ENCODE measurements at places on chromosomes 5 and 9. TPM values are rescaled to one million over a fixed set of nuclear protein-coding genes. Genes with fewer than 3 reads are reported as not detected.

- DNase-seq = no peak
These were observed 20.2 kb downstream of the TEK start for GRCh38 chr9:27129221-27129620.

DNA sequence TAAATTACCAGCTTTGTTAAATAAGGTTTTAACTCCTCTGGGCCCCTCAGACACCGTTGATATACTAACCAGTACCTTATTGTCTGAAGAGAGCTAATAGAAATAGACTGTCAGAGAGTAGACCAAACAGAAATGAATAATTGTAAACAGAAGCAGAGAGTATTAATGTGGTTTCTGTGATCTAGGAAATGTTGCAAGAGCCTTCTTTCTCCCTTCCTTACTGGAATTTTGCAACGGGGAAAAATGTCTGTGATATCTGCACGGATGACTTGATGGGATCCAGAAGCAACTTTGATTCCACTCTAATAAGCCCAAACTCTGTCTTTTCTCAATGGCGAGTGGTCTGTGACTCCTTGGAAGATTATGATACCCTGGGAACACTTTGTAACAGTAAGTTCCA lies 5.1 kb downstream of the TYRP1 start:
- no peak for DNase-seq

DNA sequence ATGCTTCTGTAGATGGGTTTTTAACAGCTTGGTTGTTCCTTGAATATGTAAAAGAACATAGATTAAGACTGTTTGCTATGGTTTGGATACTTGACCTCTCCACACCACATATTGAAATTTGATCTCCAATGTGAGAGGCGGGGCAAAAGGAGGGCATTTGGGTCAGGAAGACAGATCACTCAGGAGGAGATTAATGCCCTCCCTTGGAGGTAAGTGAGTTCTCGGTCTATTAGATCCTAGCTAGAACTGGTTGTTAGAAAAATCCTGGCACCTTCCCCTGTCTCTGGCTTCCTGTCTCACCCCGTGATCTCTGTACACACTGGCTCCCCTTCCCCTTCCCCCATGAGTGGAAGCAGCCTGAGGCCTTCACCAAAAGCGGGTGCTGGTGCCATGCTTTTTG lies 281.1 kb upstream of the ANKRD55 start:
- DNase-seq = peak; percentile 10

- no peak for DNase-seq
These were observed 76.8 kb downstream of the SPEF2 start for GRCh38 chr5:35694481-35694880.

GRCh38 chr5:56480078-56480704 lies 247.1 kb upstream of the ANKRD55 start:
- no peak for DNase-seq

GRCh38 chr9:138020795-138021182 lies 143.2 kb downstream of the CACNA1B start:
- DNase-seq = no peak

DNA sequence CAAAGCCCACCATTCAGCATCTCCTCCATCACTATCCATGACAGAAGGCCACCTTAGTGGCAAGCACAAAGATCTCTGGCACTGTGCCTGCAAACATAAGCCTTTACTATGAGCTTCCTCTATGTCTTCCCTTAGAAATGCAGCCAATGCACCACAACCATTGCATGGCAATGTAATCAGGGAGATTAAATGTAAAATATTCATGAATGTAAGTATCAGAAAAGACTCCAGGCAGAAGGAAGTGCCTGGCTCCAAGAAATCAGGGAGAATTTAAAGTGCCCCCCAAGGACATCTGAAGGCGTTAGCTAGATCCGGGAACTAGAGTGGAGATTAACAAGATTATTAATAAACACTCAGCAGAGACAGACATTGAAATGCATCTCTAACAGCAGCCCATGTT lies 32.5 kb upstream of the MYORG start:
- DNase-seq = no peak

- DNase-seq = no peak
These were observed 22.4 kb upstream of the TNFAIP8 start for GRCh38 chr5:119333421-119333851.

DNA sequence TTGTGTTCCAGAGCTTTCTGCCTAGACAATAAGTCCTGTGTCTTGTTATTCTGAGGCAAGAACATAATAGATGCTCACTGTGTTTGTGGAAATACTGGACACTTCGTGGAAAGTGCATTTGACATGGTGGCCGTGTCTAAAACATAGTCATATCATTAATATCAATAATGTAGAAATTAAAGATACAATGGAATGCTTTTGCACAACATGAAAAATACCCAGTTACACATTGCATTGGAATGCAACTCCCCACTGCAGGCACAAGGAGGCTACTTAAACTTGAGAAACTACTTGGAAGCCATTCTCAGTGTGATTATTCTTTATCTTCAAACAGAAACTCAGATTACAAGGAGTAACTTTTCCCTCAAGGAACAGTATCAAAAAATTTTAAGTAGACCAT lies 145.3 kb upstream of the ZNF462 start:
- DNase-seq = peak; percentile 58

DNA sequence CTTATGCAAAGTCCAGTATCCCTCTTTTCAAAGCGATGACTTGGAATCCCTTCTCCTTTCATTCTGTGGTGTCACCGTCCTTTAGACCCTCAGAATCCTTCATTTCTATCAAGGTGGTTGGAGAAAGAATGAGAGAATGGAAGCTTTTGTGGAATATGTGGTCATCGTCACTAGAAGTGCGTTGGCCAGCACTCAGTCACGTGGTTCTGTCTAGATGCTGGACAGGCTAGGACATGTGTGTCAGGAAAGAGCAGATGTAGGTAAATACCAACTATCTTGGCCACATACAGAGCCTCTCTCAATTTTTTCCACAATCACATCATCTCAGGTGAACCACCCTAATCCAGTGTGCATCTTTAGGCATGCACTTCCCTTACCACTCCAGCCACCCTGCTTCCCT lies 206.0 kb downstream of the ARRDC3 start:
- no peak for DNase-seq

DNA sequence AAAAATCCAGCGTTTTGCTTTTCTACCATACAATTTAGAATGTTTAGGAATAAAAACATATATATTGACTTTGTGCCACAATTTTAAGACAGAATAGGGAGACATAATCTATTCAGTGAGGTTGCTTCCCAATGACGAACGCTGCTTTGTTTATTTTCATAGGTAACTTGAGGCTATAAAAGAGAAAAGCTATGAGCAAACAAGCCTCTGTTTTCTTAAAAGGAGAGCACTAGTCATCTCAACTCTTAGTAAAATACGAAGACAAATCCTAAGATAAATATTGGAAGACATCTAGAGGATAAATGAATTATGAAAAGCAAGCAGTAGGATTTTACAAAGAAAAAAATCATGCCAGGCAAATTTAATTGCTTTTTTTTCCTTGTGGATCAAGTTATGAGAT lies 363.6 kb downstream of the ANXA1 start:
- no peak for DNase-seq

IFNA5 gene
- not detected for total RNA-seq

TMOD1 gene
- total RNA-seq = 60.3 TPM

FYB1 gene
- not detected for total RNA-seq

SLC34A1 gene
- not detected for total RNA-seq

CCL21 gene
- not detected for total RNA-seq
